GM12892 (cell line): ENCODE measurements at places on chromosomes 3 and 15.
A peak's percentile ranks its signal among the peaks of the same experiment; 100 is the strongest.

DNA sequence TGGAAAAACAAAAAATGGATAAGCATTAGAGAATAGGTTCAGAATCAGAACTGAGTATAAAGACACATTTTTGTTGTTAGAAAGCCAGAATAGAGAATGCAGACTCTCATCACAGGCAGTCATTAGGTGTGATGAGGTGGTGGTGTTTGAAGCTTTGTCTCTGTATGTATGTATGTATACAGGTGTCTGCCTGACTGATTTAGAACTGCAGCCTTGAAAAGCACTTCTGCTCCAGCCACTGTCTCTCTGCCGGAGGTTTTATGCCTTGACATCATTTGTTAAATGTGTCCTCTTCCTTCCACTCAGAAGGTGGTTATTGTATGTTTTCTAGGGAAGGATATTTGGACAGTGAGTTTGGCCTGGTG lies 80.7 kb upstream of the ZBED2 start:
- DNase-seq, result no peak

DNA sequence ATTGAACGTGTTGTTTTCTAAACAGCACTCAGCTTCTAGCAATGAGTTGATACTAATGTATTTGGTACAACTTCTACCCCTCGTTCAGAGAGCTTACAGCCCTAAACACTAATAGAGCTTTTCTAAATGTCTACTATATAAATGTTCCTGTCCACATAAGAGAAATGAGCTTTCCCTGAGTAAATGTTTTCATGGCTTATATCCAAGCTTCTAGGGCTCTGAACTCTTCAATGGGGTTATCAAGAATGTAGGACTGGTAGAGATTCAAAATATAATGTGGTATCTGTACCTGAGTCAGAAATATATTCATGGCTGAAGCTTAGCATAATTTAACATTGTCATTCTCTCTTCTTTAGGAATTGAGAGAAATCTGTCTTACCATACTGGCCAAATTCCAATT lies 73.4 kb downstream of the SERPINI1 start:
- DNase-seq, result no peak

- no peak for DNase-seq
Observed at GRCh38 chr15:84929795-84930603, 45.5 kb downstream of the SLC28A1 start.

GRCh38 chr15:48493084-48493762 lies 152.3 kb downstream of the FBN1 start:
- DNase-seq, result no peak

GRCh38 chr15:90545095-90545494 lies 15.4 kb downstream of the CRTC3 start:
- no peak for DNase-seq

DNA sequence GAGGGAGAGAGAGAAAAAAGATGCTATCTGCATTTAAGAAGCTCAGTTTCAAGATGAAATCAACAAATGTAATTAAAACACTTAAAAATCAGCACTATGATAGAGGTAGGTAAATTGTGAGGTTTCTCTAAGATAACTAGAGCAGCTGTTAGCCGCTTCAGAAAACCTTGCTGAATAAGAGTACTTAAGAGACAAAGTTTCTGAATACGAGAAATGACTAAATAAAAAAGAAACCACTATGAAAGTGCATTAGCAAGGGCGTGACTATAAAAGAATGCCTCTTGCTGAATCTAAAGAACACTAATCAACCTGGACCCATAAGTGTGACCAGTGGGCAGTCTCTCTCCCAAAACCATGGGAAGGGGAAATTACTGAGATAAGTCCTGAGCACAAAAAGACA lies 41.8 kb downstream of the IQCB1 start:
- no peak for DNase-seq

DNA sequence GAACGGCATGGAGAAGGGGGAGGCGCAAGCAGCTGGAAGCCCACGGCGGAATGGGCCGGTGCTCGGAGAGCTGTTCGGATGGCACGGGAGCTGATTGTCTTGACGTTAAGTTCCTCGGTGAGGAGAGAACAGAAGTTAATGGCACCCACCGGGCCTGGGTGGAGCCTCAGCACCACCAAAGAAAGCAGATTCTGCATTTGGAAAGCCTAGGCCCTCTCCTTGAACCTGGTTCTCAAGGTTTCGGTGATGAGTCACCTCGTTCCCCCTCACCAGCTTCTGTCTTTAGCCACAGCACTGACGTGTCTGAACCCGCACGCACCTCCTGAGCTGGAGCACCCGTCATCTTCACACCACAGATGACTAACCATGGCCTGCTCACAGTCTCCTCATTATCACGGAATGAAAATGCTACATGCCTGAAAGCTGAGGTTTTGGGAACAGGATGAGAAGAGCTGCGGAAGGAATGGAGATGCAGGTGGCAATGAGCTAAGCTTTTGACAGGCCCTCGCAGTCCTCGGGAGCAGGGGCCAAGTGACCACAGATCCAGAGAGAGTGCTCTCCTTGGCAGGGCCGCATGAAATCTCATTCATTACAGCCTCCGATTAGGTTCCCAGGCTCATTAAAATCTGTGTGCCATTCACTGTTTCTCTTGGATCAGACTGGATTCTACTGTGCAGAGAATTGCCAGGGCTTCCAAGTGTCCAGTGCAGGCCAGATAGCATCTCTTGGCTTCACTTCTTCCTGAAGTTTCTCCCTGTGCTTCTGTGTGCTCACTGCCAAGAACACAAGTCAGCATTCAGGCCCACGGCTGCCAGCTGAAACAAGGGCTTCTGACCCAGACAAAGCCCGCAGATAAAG lies 96.3 kb upstream of the DLG1 start:
- peak; percentile 53 for DNase-seq

DNA sequence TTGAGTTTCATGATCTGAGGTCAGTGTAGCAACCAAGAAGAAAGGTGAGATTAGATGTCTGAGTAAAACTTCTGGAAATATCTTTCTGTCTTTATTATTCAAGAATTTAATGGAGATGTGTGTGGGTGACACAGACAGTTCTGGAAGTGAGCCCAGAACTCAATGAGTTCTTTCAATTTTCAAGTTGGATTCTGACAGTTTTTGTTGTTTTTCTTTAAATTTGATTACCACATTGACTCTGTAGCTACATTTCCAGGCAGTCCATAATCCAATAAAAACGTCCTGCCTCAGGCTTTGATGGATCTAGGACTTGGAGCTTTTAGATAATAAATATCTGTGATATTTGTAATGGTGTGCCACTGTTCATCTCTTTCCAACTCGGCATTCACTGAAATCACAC lies 3.9 kb upstream of the PARP14 start:
- DNase-seq, result no peak

DNA sequence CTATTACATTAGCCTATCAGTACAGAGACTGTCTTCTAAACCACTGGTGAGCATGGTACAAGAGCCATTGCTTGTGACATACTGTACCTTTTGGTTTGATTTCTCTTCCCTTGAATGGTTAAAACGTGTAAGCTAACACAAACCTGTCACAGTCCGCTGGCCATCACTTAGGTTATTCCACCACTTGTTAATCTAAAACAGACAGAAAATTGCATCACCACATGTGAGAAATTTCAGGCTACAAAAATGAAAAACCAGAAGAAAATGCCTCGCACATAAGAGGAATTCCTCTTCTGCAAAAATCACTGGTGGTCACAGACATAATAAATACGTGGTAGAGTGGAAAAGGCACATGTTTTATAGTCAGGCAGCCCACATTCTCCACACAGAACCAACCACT lies 22.1 kb downstream of the PARL start:
- no peak for DNase-seq

GRCh38 chr15:99412626-99413025 lies 153.2 kb upstream of the MEF2A start:
- DNase-seq, result no peak

- DNase-seq, result no peak
Observed at GRCh38 chr15:59400103-59400813, 27.6 kb upstream of the MYO1E start.

- DNase-seq, result no peak
Observed at GRCh38 chr15:60704129-60704528, 225.2 kb upstream of the ICE2 start.

GRCh38 chr3:20400686-20401085 lies 214.7 kb upstream of the SGO1 start:
- no peak for DNase-seq

- DNase-seq, result peak; percentile 72
Observed at GRCh38 chr3:45760878-45761711, 35.2 kb downstream of the SLC6A20 start.

DNA sequence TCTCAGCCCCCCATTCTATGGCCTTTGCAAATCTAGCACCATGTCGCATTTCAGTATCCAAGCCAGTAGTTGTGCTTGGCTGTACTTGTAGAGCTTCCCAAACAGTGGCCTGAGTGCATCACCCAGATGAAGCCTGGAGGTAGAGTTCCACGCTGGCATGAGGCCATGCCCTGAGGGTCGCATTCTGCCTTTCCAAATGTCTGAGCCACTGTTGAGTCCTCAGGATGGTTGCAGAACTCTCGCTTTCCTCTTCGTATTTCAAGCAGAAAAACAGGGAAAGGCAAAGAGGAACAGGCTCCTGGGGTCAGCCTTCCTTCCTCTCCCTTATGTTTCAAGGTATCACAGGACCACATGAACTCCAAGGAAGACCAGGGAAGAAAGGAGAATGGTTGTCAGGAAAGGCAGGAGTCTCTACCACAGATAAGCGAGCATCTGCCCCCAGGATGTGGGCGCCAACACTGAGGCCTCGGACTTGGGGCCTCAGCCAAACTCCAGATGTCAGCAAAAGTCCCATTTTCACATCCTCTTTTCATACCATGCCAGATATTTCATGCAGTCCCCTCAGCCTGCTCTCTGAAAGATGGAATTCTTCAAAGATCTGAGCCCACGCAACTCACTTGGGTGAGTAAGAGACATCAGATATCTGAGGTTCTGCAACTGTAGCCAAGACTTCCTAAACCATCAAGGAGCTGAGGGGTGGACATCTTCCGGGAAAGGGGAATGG lies 19.4 kb upstream of the PRR20G start:
- DNase-seq, result no peak

DNA sequence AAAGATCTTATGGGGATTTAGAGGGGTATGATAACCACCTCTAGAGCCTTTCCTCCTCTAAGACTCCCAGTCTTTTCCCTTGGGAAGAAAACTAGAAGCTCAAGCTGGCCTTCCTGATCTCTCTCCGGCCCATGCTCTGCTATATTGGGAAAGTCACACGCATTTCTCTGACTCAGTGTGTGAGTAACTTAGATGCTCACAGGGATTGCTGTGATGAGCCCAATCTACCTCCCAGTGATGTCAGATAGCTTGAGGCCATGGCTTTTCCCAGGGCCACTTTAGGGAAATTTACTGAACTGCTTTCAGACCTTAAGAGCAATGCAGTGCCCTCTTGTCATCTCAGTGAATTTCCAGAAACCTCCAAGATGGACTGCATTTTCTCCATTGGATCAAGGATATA lies 8.6 kb upstream of the ST8SIA2 start:
- no peak for DNase-seq

DNA sequence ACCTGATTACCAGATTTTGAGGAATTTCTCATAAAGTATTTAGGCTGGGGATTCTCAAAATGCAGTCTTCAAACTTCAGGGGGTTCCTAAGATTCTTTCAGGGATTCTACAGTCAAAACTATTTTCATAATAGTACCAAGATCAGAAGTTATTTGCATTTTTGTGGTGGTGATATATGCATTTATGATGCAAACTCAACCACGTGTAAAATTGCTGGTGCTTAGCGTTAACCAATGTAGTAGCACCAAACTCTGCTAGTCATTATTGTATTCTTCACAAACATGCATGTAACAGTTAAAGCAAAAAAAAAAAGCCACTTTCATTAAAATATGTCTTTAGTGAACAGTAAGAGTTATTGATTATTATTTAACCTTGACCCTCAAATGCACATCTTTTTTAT lies 274.9 kb upstream of the DNAJC19 start:
- no peak for DNase-seq

DNA sequence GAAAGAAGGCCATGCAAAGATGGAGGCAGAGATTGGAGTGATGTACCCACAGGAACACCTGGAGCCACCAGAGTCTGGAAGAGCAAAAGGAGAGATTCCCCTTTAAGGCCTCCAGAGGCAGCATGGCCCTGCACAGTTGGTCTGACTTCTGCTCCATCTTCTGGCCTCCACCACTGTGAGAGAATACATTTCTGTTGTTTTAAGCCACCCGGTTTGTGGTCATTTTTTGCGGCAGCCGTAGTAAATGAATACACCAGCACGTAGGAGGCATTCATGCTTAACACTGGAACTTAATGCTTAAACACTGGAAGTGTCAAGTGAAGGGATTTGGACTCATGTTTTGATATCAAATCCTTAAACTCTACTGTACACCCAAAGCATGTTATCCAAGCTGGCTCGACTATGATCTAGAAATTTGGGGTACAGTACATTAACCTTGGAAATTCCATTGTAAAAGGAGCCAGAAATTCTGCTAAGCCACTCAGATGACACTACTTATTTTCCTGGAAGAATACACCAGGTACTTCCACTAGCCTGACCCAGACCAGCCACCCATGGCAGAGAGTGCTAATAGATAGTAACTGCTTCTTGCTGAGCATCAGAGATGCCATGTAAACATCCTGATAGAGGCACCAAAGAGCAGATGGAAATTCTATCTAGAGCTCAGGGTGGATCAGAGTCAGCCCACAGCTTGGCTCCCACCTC lies 190.9 kb downstream of the ADAMTS9 start:
- no peak for DNase-seq

- no peak for DNase-seq
Observed at GRCh38 chr3:35187908-35188307, 451.4 kb upstream of the ARPP21 start.

GRCh38 chr3:66465034-66465433 lies 35.8 kb downstream of the LRIG1 start:
- DNase-seq, result no peak

DNA sequence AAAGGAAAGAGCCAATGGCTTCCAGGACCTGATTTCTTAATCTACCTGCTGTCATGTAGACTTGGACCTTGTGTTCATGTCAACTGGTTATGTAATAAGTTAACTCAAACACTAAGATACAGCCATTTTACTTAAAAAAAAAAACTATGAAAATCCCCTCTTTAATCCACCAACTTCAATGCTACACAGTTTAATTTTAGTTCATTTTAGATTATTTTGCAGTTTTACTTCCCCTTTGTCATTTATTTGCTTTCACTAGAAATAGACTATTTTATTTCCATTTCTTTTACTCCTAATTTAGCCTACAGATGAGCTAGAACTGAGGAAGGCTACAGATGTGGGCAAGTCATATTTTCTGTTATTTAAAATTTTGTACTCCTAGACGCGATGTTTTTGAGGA lies 10.7 kb upstream of the DNAJC13 start:
- DNase-seq, result no peak

- no peak for DNase-seq
Observed at GRCh38 chr3:144237351-144237750, 265.7 kb downstream of the DIPK2A start.

DNA sequence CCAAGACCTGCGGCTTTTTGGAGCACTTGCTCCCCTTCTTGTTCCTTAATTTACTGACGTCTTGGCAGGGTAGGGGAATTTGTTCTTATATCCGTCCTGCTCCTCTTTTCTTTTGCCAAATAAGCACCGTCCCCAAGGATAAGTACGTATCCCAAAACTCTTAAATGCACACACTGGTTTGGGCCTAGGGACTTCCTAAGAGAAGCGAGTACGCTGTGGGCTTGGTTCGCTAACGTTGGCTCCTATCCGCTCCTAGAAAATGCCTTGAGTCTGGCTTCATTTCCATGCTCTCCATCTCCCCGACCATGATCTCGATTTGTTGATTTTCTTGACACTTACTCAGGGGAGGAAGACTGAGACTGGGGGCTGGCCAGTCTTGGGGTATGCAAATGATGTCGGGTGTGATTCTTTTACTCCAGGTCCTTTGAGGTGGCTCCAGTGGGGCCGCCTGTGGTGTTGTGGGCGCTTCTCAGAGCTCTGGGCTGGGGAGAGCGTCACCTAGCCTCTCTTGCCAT lies 1.3 kb downstream of the MYRIP start:
- DNase-seq, result no peak
